Activated T-helper 1 cell treated with Interleukin-2 at 50 U/mL for 16 hours (primary cell): ENCODE measurements at places on chromosomes 2 and 18.

DNA sequence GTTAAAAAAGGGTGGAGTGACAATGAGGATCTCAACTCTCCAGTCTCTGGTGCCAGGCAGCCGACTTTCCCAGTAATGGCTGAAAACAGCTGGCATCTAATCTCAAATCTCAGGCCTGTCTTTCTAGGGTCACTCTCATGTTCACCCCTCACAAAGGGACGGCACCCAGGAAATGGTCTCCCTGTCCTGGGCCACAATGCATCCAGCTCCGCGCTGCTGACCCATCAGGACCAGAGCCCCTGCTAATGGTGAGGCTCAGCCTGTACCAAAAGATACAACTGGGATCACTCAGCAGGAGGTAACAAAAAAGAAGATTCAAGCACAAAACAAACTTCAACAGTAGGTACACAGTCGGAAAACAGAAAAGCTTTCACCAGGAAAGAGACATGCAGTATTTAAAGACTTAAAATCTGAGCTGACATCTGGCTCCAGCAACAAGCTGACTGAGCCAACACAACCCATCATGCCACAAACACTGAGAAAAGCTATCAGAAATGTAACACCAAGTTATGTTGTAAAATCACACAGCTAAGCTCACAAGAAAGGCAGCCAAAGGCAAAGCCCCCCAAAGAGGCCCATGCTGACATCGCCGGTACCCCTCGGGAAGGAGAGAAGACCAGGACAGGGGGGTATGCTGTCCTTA, 13.6 kb upstream of the KIDINS220 start:
- no peak for DNase-seq

- no peak for DNase-seq
Observed at GRCh38 chr2:221673248-221673647, 101.1 kb upstream of the EPHA4 start.

DNA sequence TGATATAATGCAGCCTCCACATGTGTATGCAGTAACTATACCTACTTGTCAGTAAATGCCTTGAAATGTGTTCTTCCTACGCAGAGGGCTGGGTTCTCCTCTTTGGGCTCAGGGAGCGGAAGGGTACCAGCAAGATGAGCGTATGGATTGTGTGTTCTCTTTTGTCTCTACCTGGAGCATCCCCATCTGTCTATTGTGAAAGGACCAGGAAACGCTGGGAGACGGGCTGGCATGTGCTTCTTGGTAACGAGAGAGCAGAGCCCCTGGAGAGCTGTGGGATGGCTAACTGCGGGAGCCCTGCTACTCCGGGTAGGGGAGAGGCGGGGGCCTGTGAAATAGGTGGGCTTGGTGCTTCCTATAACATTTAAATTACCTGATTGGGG, 80.9 kb downstream of the BCL2 start:
- no peak for DNase-seq

DNA sequence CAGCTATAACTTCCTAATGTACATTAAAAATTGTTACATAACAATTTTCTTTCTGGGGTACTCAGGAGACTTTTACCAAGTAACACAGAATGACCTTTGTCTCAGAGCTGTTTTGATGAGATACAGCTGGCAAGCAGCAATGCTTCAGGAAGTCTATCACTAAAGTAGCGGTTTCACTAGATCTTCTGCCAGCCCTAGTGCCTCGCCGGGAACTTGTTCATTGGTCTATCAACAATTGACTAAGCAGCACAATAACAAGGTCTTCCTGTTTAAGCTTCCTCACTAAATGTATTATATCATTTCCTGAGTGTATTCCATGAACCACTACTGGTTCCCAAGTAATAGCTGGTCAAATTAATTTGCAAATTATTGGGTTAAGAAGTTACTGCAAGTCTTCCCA, 69.2 kb downstream of the TRIP12 start:
- peak; percentile 35 for DNase-seq

- no peak for DNase-seq
Observed at GRCh38 chr2:237723602-237724001, 75.0 kb upstream of the RBM44 start.
